Transverse colon (tissue), 4 donors: ENCODE measurements at places on chromosomes 3 and 15. TPM values are rescaled to one million over a fixed set of nuclear protein-coding genes. Genes with fewer than 3 reads are reported as not detected.

ANXA2 gene
- total RNA-seq, result 718 TPM

CACNA1D gene
- total RNA-seq, result 12.7 TPM

DNA sequence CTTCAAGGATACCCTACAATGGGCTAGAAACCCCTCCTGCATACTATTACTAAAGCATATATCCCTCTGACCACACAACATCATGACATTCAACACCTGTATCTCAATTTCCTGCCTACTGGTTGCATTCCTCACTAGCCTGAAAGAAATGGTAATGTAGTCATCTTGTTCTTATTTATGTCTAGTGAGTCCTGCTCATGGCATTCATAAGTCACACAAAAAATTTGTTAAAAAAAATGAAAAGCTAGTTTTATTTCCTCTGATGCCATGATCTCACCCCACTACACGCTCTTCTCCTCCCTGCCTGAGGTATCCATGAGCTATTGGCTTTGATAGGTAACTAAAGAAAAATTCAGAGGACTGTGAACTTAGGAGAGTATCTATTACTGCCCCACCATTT is 284.5 kb downstream of the ZNF385D start:
- no peak overlapping the region for H3K27ac ChIP-seq
- H3K27me3 ChIP-seq, result no peaks in the 10 kb centered on the region

PATL2 gene
- 5.6 TPM for total RNA-seq

GRCh38 chr15:59306520-59307164 is 66.0 kb downstream of the MYO1E start:
- no peak overlapping the region for H3K4me3 ChIP-seq
- peak overlapping the region; percentile 83 for H3K27ac ChIP-seq
- H3K27me3 ChIP-seq, result no peaks in the 10 kb centered on the region
- H3K4me1 ChIP-seq, result peaks cover 17% of the 10 kb centered on the region
- no peaks in the 10 kb centered on the region for H3K36me3 ChIP-seq

DNA sequence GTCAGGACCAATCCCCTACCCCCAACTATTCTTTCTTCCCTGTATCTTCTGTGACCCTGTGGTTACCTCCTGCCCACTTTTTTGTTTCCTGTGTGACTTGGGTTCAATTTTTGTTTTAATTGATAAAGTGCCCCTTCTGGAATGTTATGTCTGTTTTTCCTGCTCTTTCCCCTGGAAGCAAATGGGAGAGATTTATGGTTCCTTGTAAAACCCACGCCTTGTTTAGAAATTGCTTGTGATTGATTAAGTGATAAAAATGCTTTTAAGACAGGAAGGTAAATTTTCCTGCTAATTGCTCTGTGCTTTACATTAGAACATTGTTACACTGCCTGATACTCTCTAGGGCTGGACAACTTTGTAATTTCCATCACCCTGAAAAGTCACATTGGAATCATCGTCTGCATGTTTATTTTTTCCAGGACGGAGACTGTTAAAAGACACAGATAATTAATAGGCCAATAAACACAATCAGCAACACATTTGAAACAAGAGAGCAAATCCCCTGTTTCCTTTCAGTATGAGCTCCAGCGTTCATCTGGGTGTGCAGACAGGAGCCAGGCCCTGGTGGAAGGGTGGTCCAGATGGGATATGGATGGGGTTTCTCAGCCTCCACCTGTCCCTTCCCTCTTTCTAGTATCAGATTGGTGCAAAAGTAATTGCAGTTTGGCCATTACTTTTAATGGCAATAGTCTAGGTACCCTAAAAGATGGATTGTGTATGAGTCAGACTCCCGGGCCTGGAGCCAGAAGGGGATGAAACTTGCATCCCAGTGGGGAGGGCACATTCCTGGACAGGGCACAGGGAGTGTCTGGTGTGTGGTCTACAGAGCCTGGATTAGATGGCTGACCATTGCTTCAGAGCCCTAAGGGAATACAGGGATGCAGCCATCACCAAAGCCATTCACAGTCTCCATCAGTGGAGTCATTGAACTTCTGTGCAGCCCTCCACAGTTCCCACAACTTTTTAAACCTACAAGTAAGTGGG is 58.1 kb upstream of the AGBL1 start:
- no peak overlapping the region for H3K4me3 ChIP-seq
- no peak overlapping the region for H3K27ac ChIP-seq
- no peaks in the 10 kb centered on the region for H3K36me3 ChIP-seq
- no peaks in the 10 kb centered on the region for H3K4me1 ChIP-seq
- peaks cover 10% of the 10 kb centered on the region for H3K27me3 ChIP-seq

GRCh38 chr15:92100301-92100700 is 246.8 kb downstream of the SLCO3A1 start:
- no peak overlapping the region for H3K4me3 ChIP-seq
- H3K4me1 ChIP-seq, result peaks cover 3% of the 10 kb centered on the region
- DNase-seq, result no peak
- H3K27ac ChIP-seq, result no peak overlapping the region

- no peak overlapping the region for H3K4me3 ChIP-seq
- H3K36me3 ChIP-seq, result no peaks in the 10 kb centered on the region
- H3K27ac ChIP-seq, result no peak overlapping the region
- H3K27me3 ChIP-seq, result no peaks in the 10 kb centered on the region
- no peaks in the 10 kb centered on the region for H3K4me1 ChIP-seq
Measured at GRCh38 chr3:67946436-67946835, 292.0 kb upstream of the SUCLG2 start.

- no peak for DNase-seq
- no peak overlapping the region for H3K4me3 ChIP-seq
- H3K27me3 ChIP-seq, result peaks cover 77% of the 10 kb centered on the region
- no peak overlapping the region for H3K27ac ChIP-seq
- H3K36me3 ChIP-seq, result no peaks in the 10 kb centered on the region
- no peaks in the 10 kb centered on the region for H3K4me1 ChIP-seq
Measured at GRCh38 chr3:62365391-62366125, 7.8 kb downstream of the FEZF2 start.

- no peaks in the 10 kb centered on the region for H3K4me1 ChIP-seq
- H3K27me3 ChIP-seq, result no peaks in the 10 kb centered on the region
- H3K36me3 ChIP-seq, result no peaks in the 10 kb centered on the region
- H3K27ac ChIP-seq, result no peak overlapping the region
- no peak overlapping the region for H3K4me3 ChIP-seq
- no peak for DNase-seq
Measured at GRCh38 chr15:61680260-61681037, 379.8 kb downstream of the VPS13C start.

A4GNT gene
- not detected for total RNA-seq

DNA sequence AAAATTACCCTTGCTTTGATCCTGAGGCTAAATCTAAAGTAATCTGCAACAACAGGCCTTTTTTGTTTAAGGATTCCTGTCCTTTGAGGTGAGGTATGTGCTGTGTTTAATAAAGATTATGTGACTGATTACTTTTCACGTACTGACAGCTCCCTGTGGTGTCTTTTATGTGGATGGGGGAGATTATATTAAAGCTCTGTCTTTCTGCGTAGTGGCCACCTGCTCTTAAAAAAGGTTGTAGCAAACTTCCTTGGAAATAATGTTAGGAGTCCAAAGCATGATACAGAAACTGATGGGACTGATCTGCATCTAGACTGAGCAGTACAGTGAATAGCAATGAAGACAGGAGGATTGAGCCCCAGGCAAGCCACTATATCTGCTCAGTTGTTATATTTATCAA is 453.0 kb upstream of the GOLIM4 start:
- H3K27me3 ChIP-seq, result no peaks in the 10 kb centered on the region
- no peaks in the 10 kb centered on the region for H3K36me3 ChIP-seq
- no peaks in the 10 kb centered on the region for H3K4me1 ChIP-seq
- no peak for DNase-seq
- H3K4me3 ChIP-seq, result no peak overlapping the region

GRCh38 chr15:78259232-78259631 is 5.1 kb upstream of the DNAJA4 start:
- H3K4me3 ChIP-seq, result no peak overlapping the region
- no peaks in the 10 kb centered on the region for H3K4me1 ChIP-seq
- no peaks in the 10 kb centered on the region for H3K36me3 ChIP-seq
- no peak overlapping the region for H3K27ac ChIP-seq
- no peaks in the 10 kb centered on the region for H3K27me3 ChIP-seq

DNA sequence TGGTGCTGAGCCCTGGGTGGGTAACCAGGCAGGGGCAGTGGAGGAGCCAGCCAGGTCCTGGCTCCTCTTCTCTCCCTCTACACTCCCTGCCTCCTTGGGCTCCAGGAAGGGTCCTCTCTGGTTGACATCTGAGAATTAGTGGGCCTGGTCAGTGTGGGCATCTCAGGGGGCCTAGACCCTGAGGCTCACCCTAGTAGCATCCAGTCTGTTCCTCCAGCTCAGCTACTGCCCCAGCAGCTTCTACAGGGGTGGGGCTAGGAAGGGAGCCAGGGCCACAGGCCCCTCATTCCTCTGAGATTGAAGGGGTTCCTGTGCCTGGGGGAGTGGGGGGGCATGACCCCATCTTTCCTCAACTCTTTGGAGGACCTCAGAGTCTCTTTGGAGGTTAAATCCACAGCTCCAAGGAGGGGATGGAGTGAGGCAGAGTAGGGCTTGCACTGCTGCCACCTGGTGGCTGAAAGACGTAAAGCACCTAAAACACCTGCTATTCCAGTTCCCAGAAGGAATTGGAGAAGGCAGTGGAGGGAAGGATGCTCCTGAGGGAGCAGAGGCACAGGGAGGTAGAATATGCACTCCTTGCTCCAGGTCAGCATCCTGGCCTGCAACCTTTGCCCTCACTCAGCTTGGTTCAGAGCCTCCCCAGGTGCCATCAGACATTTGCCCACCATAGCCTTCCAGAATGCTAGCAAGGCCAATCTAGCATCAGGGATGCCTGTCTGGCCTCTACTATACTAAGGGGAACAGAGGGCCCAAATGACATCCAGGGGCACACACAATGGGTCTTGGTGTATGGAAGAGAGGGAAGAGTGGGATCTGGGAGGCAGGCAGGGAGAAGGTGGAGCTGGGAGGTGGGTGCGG is 25.1 kb downstream of the C3orf18 start:
- peaks cover 6% of the 10 kb centered on the region for H3K27me3 ChIP-seq
- H3K27ac ChIP-seq, result no peak overlapping the region
- H3K36me3 ChIP-seq, result no peaks in the 10 kb centered on the region
- H3K4me1 ChIP-seq, result no peaks in the 10 kb centered on the region

- H3K36me3 ChIP-seq, result no peaks in the 10 kb centered on the region
- H3K27me3 ChIP-seq, result no peaks in the 10 kb centered on the region
- DNase-seq, result no peak
- no peak overlapping the region for H3K27ac ChIP-seq
Measured at GRCh38 chr15:56353119-56353518, 12.1 kb upstream of the TEX9 start.

ATOSA gene
- 75.6 TPM for total RNA-seq

- no peaks in the 10 kb centered on the region for H3K4me1 ChIP-seq
- H3K27me3 ChIP-seq, result no peaks in the 10 kb centered on the region
- no peak overlapping the region for H3K27ac ChIP-seq
- no peaks in the 10 kb centered on the region for H3K36me3 ChIP-seq
Measured at GRCh38 chr15:69344238-69344637, 45.5 kb downstream of the PAQR5 start.

GRCh38 chr3:15055019-15055557 is 10.0 kb downstream of the MRPS25 start:
- DNase-seq, result peak; percentile 17
- H3K36me3 ChIP-seq, result no peaks in the 10 kb centered on the region
- H3K4me3 ChIP-seq, result no peak overlapping the region
- H3K27me3 ChIP-seq, result no peaks in the 10 kb centered on the region
- H3K27ac ChIP-seq, result no peak overlapping the region
- H3K4me1 ChIP-seq, result no peaks in the 10 kb centered on the region

- DNase-seq, result no peak
- H3K4me1 ChIP-seq, result peaks cover 7% of the 10 kb centered on the region
- no peak overlapping the region for H3K27ac ChIP-seq
- H3K4me3 ChIP-seq, result no peak overlapping the region
- no peaks in the 10 kb centered on the region for H3K27me3 ChIP-seq
Measured at GRCh38 chr15:99729920-99730319, 3.3 kb downstream of the LYSMD4 start.

GRCh38 chr3:128274837-128275236 is 121.6 kb downstream of the EEFSEC start:
- DNase-seq, result no peak
- H3K27me3 ChIP-seq, result no peaks in the 10 kb centered on the region
- H3K4me1 ChIP-seq, result no peaks in the 10 kb centered on the region
- H3K36me3 ChIP-seq, result no peaks in the 10 kb centered on the region
- H3K4me3 ChIP-seq, result no peak overlapping the region

ZNF639 gene
- 28.1 TPM for total RNA-seq

GRCh38 chr3:24707936-24708335 is 213.3 kb upstream of the THRB start:
- no peak overlapping the region for H3K27ac ChIP-seq
- DNase-seq, result no peak
- no peaks in the 10 kb centered on the region for H3K36me3 ChIP-seq

- no peaks in the 10 kb centered on the region for H3K36me3 ChIP-seq
- no peaks in the 10 kb centered on the region for H3K4me1 ChIP-seq
- H3K27me3 ChIP-seq, result no peaks in the 10 kb centered on the region
- no peak overlapping the region for H3K4me3 ChIP-seq
- no peak overlapping the region for H3K27ac ChIP-seq
- DNase-seq, result no peak
Measured at GRCh38 chr3:151501923-151502632, 41.2 kb upstream of the IGSF10 start.

GRCh38 chr15:46270481-46271147 is 635.8 kb downstream of the SQOR start:
- peaks cover 3% of the 10 kb centered on the region for H3K4me1 ChIP-seq
- no peak for DNase-seq
- no peaks in the 10 kb centered on the region for H3K27me3 ChIP-seq
- no peak overlapping the region for H3K27ac ChIP-seq
- H3K4me3 ChIP-seq, result no peak overlapping the region

GRCh38 chr15:93460717-93461116 is 371.7 kb upstream of the RGMA start:
- H3K4me3 ChIP-seq, result no peak overlapping the region
- no peaks in the 10 kb centered on the region for H3K4me1 ChIP-seq
- no peak overlapping the region for H3K27ac ChIP-seq
- no peaks in the 10 kb centered on the region for H3K27me3 ChIP-seq
- DNase-seq, result no peak

GRCh38 chr3:107025961-107026360 is 351.3 kb upstream of the CCDC54 start:
- no peaks in the 10 kb centered on the region for H3K27me3 ChIP-seq
- H3K4me3 ChIP-seq, result no peak overlapping the region
- no peak for DNase-seq
- no peak overlapping the region for H3K27ac ChIP-seq

ITIH1 gene
- not detected for total RNA-seq

- H3K36me3 ChIP-seq, result no peaks in the 10 kb centered on the region
- DNase-seq, result no peak
- no peak overlapping the region for H3K4me3 ChIP-seq
- no peak overlapping the region for H3K27ac ChIP-seq
- H3K27me3 ChIP-seq, result no peaks in the 10 kb centered on the region
Measured at GRCh38 chr3:70856414-70857162, 544.1 kb upstream of the MDFIC2 start.
